ENCODE measurements at places on chromosomes 3 and 15. TPM values are rescaled to one million over a fixed set of nuclear protein-coding genes. Genes with fewer than 3 reads are reported as not detected.

DNA sequence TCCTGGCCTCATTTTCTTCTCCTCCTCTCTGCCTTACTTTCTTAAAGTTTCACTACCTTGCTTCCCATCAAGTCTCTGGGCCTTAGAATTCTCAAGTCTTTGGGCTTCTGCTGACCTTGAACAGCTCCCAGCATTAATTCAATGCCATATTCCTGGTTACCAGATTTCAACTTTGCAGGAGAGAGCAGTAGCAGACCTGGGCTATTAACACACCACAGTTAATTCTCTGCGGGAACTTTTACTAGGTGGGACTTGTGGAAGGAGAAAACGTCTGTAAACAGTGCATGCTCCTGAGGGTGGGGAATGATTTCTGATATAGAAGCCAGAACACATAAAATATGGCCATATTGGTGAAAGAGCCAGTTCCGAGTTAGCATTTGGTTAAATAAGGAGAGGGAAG, 214.6 kb downstream of the MEIS2 start:
- no peak for DNase-seq

- no peak for DNase-seq
These were observed 350.9 kb downstream of the ULK4 start for GRCh38 chr3:41611008-41611407.

GRCh38 chr3:105523501-105523900, 156.8 kb downstream of the ALCAM start:
- no peak for DNase-seq

- DNase-seq: no peak
These were observed 147.1 kb upstream of the RGMA start for GRCh38 chr15:93235926-93236780.

DNA sequence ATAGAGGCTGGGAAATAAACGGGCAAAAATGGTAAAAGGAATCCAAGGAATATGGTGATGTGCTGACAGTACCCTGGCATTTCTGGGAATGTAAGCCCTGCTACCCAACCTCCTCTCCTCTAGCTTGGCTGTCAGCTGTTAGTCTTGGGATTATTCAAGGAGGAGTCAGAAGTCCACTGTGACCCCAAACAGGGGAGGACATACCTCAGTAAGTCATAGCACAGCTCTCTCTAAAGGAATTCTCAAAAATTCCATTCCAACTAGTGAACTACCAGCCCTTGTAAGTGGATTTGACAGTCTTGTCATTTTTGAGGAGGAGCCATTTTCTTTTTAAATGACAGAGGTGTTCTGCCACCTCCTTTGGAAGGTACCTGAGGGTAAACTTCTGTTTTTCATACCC, 207.5 kb downstream of the PDCD6IP start:
- no peak for DNase-seq

- DNase-seq: no peak
These were observed 188.2 kb downstream of the SI start for GRCh38 chr3:164890061-164890460.

DNA sequence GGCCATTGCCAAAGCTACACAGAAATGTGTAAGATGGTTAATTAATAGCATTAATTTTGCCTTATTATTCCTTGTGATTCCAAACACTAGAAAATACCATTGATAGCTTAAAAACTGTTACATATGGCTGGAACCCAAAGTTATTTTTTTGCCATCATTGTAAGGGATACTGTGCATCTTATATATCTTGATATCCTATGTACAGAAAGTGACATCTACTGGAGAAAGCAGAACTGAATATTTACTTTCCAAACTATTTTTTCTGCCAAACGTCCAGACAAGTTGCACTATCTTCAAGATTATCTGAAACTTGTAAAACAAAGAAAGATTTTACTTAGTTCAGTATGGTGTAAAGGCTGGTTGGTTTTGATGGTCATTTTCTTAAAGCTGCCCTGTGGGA, 33.3 kb upstream of the MEIS2 start:
- no peak for DNase-seq

GRCh38 chr15:81385721-81386076, 11.7 kb upstream of the TMC3 start:
- no peak for DNase-seq

- no peak for DNase-seq
These were observed 40.5 kb downstream of the TTBK2 start for GRCh38 chr15:42880121-42880520.

The CHRFAM7A gene
- 4.7 TPM for total RNA-seq

GRCh38 chr3:15982667-15983196, 185.0 kb upstream of the ANKRD28 start:
- no peak for DNase-seq

GRCh38 chr15:67607329-67607728, 64.8 kb downstream of the MAP2K5 start:
- DNase-seq: no peak

GRCh38 chr15:49964551-49964950, 154.5 kb downstream of the ATP8B4 start:
- no peak for DNase-seq

The CD96 gene
- total RNA-seq: 1.7 TPM

DNA sequence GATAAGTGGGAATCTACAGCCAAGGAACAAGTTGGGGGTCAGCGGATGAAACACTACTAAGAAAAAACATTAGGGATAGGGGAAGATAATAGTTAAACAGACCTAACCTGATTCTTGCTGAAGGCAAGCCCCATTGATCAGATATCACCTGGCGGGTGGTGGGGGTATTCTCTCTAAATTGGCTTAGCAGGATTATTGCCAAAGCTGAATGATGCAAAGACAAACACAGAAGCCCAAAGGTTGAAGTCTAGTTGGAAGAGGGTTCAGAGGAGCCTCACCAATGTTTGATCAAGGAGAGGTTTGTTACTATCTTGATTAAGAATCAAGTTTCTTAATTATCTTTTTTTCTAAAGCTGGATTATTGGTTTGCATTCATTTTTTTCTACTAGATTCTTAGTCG, 371.9 kb upstream of the CNTN4 start:
- DNase-seq: no peak

The DPPA2 gene
- not detected for total RNA-seq

The GOLGA8M gene
- 16.0 TPM for total RNA-seq

- DNase-seq: peak; percentile 78
These were observed 710 bp downstream of the TJP1 start for GRCh38 chr15:29821416-29822099.

The FSTL1 gene
- 480 TPM for total RNA-seq

- DNase-seq: no peak
These were observed 14.9 kb downstream of the MINDY4B start for GRCh38 chr3:150890295-150890694.

DNA sequence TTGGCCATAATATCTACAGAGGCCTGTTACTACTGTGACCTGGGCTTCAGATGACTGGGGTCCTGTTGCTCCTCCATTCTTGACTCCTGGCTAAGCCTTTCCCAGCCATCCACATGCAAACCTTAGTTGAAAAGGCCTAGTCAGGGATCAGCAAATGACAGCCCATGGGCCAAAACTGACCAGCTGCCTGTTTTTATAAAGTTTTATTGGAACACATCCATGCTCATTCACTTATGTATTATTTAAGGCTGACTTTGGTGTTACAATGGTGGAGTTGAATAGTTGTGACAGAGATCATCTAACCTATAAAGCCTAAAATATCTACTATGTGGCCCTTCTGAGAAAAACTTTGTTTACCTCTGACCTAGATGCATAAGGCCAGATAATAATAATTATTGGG, 16.8 kb upstream of the SLC4A7 start:
- DNase-seq: no peak

The SCAMP5 gene
- total RNA-seq: 7.6 TPM

GRCh38 chr15:41669701-41670100, 9.5 kb downstream of the MGA start:
- DNase-seq: no peak

The SNURF gene
- 30.3 TPM for total RNA-seq

DNA sequence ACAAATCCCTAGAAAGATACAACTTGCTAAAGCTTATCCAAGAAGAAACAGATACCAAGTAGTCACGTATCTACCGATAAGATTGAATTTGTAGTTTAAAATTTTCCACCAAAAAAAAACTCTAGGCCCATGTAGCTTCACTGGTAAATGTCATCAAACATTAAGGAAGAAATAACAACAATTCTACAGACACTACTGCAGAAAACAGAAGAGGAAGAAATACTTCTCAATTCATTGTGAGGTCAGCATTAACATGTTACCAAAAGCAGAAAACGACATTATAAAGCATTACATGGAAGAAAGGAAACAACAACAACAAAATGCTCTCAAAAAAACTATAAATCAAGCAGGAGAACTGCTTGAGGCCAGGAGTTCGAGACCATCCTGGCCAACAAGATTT, 27.5 kb upstream of the TM4SF19 start:
- no peak for DNase-seq

DNA sequence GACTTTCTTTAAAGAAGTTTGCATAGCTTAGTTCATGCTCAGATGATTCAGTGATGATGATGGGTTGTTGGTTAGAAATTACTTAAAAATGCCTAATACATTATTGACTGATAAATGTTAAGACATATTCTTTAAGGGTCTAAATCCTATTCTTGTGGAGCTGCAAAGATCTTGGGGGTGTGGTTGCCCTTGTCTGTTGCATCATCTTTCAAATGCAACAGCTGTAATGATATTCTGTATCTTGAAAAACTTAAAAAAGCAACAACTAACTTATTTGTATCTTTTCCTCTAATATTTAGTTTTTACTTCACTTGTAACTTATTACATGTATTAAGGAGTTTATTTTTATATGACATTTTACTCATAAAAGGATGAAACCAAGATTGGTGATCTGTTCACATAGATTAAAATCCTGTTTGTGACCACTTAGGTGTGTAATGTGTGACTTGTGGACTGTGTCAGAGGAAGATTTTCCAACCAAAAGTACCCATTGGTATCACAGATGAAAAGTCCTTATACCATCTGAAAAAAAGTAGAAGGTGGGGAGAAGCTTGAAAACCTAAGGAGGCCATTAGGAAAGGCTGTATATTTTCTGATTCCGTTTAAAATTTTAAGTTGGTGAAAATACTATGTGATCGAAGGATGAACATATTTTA, 142.8 kb downstream of the IGF1R start:
- DNase-seq: no peak

- DNase-seq: peak; percentile 48
These were observed 28.7 kb upstream of the PLOD2 start for GRCh38 chr3:146189519-146190173.

GRCh38 chr15:84840741-84841429, 23.7 kb downstream of the ALPK3 start:
- DNase-seq: no peak

DNA sequence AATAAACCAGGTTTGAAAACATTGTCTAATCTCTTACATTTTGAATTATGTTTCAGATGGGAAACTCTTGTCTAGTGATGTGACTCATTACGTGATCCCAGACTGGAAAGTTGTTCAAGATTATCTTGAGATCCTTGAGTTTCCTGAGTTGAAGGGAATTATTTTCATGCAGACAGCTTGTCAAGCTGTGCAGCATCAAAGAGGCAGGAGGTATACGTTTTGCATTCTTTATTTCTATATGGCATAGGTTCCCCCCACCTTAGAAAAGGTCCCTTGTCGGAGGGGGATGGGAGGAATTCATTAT, 1.5 kb downstream of the DIS3L start:
- no peak for DNase-seq

- DNase-seq: no peak
These were observed 22.5 kb upstream of the MUC20 start for GRCh38 chr3:195698325-195698646.

The CCRL2 gene
- total RNA-seq: 4.7 TPM

The ATP13A5 gene
- not detected for total RNA-seq

DNA sequence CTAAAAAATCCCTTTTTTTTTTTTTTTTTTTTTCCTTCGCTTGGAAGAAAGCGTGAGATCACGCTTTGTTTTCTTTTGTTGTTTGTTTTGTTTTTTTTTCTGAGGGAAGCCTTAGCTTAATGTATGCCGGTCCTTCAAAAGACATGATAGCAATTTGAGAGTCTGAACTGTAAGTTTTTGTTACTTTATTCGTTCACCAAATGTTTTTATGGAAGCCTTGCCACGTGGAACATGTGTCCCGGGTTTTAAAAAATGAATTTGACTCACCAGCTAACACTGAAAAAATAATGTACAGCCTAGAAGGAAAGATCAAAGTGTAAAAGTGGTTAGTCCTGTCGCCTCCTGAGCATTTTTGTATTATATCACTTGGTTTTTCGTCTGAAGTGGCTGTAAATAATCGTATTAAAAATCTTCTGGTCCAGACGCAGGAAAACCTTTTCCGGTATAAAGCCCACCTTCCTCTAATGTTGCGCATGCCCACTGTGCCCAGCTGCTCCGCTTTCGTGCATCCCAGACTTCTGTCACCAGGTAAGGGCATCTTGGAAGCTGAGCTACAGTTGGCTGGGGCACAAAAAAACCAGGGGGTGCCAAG, 795 bp upstream of the MYNN start:
- DNase-seq: peak; percentile 83

DNA sequence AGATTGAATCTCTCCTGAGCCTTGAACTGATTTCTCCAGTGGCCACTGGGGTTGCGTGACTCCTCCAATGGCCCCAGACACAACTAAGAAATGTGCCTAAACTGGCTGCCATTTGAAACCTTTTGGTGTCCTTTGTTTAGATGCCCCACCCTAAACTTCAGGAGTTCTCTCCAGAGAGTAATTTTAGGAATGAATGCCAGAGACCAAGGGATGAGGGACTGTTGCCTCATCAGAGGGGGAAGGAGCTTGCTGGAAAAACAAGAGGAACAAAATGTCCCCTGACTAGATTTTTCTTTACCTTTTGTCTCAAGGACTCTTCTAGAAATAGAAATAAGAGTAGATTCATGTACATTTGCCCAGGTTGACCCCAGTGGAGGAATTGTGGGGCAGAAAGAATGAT, 8.1 kb upstream of the ADPRH start:
- no peak for DNase-seq

The KBTBD13 gene
- 0.27 TPM for total RNA-seq

The B3GALNT1 gene
- total RNA-seq: 9.7 TPM

DNA sequence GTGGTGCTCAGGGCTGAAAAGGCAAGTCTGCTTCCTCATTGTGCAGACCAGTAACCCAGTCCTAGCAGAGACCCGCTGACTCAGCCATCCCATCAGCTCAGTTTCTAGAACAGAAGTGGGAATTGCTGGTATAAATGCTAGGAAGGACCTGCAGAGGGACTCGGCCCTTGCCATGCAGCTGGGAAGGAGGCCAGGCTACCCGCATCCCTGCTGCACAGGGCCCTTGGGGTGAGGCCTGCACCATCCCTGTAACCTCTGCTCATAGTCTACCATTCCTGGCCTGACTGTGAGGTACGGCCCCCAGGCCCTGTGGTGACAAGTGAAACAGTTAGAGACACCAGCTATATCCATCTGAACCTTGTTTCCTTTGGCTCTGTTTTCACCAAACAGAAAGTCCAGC, 23.5 kb downstream of the RAB6B start:
- DNase-seq: no peak

DNA sequence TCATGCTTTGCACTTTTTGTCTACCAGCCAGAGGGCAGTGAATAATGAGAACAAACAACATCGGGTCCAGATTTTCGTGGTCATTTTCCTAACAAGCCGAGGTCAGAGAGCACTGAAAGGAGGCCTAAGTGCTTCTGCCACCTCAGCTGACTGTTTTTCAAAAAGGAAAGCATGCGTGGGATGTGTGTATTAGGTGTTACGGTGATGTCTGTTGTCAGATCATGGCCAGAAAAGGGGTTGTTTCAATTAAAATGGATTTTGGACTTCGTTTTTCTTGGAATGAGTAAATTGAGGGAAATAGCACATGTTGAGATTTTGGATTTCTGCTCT, 99.5 kb downstream of the APBA2 start:
- DNase-seq: no peak

- DNase-seq: no peak
These were observed 42.8 kb downstream of the BBS4 start for GRCh38 chr15:72728821-72729220.
